ENCODE measurements at places on chromosomes 11 and 22. TPM values are rescaled to one million over a fixed set of nuclear protein-coding genes. Genes with fewer than 3 reads are reported as not detected.

ANO9 gene
- 0.88 TPM for total RNA-seq

PGA3 gene
- total RNA-seq = not detected

GAL3ST1 gene
- 9.9 TPM for total RNA-seq

MPEG1 gene
- total RNA-seq = not detected

AGBL2 gene
- total RNA-seq = 0.86 TPM

ISX gene
- not detected for total RNA-seq

HBG2 gene
- not detected for total RNA-seq

LINC01488 gene
- not detected for total RNA-seq

CATSPERZ gene
- total RNA-seq = 1.6 TPM

PRRG4 gene
- 1.8 TPM for total RNA-seq

SFI1 gene
- total RNA-seq = 10.5 TPM

GPR83 gene
- not detected for total RNA-seq

VSIG2 gene
- not detected for total RNA-seq

DKK3 gene
- 18.4 TPM for total RNA-seq

PLAAT5 gene
- total RNA-seq = not detected

ETS1 gene
- 31.9 TPM for total RNA-seq

TRIM6 gene
- 9.7 TPM for total RNA-seq

HTR3B gene
- total RNA-seq = not detected

RAC2 gene
- total RNA-seq = 0.43 TPM

OR10G4 gene
- not detected for total RNA-seq

MS4A12 gene
- not detected for total RNA-seq

ASPHD2 gene
- 1.1 TPM for total RNA-seq

MRGPRF gene
- 0.09 TPM for total RNA-seq

OTOG gene
- not detected for total RNA-seq

TSPAN32 gene
- not detected for total RNA-seq

C11orf21 gene
- total RNA-seq = not detected

TAF10 gene
- total RNA-seq = 235 TPM

NRXN2 gene
- 0.22 TPM for total RNA-seq
